ENCODE measurements at places on chromosomes 2 and 18.

DNA sequence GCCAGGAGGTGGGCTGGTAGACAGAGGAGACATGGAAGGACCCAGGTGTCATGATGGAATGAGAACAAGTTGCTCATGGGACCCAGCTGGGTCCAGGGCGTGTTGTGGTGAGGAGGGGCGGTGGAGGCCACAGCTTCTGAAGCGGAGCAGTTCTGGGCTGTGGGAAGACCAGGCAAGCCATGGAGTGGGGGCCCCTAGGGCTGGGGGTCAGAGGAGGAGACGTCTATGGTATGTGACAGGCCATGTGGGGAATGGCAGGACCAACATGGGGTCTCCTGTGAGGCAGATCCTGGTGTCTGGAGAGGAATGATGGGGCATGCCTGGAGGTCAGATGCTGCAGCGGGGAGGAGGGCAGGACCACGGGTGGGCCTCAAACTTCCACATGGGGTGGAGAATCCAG is 16.9 kb downstream of the MYO7B start:
- DNase-seq = no peak

- DNase-seq = no peak
Observed at GRCh38 chr2:179751163-179751809, 110.1 kb downstream of the ZNF385B start.

DNA sequence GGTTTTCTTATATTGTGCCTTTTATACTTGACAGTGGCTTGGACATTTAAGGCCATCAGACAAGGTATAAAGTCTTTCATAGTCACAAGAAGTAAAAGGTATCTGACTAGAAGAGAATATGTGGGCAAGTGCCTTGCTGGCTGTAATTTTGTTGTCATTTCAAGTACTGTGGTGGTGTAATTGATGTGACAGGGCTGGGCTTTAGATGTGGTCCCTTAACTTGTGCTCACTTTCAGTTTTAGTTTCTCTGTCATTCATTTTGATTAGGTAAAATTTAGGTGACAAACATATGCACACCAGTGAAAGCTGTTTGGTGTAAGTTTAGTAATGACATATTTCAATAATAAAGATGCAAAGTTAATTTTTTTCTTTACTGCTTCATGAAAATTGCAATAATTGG is 31.2 kb upstream of the TBR1 start:
- no peak for DNase-seq

DNA sequence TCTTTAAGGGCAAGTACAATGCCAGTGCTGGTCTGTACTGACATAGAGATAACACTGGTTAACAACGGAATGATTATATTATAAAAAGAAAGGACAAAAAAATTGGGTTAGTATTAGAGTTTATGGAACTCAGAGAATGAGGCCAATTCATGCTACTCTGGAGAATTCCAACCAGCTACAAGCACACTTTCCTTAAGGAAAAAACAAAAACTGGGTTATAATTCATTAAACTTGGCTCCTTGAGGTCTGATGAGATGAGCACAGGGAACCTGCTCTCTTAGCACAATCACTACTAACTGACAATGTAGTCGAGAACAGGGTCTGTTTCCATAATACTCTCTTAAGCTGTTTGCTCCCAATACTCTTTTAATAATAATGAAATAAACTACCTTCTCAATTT is 165.3 kb downstream of the NRXN1 start:
- DNase-seq = no peak

- DNase-seq = no peak
Observed at GRCh38 chr18:35114305-35114704, 73.1 kb downstream of the MAPRE2 start.

DNA sequence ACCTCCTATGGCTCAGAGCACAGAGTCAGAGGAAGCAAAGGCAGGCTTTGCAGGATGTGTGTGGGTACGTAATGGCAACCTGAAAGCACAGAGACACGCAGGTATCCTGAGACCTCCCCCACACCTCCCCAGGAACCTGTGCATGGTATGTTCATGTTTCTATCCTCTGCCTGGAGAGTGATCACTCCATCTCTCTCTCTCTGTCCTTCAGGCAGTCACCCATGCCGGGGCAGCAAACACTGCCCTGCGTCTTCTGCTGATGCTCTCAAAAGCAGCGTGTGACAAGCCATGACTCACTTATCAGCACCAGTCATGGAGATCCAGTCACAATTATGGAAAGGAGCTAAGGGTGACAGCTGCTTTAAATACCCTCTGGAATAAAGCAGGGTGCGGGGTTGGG is 52.7 kb downstream of the PDCL3 start:
- DNase-seq = no peak

DNA sequence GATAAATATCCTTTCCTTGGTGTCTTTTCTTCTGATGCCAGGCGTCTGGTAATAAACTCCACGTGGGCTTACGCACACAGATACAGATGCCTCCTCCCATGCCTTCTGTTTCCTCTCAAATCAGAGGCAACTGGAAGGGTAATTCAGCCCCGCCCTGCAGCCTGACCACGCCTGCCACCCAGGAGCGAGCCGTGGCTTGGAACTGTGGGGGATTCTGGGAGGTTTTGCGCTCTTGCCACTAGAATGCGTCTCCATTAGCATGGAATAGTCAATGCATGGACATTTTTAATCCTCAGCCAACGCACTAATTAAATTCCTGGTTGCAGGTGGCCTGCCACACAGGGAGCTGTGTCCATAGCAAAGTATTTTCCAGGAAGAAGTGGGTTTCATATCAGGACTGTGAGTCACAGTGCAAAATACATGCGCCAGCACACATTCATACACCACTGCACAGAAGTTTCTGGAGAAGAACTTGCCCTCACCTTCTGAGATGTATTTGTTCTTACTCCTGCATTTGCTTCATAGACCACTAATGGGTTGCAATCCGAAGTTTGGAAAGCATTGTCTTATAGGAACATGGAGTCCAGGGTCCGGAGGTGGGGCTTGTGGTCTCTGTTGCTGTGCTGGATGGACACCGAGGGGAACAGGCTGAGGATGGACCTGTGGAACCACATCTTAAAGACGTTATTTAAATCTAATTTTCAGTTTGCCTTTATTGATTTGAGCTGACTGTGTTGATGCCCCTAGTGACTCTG is 151.4 kb downstream of the LDLRAD4 start:
- DNase-seq = no peak

GRCh38 chr2:230934231-230935129 is 9.4 kb upstream of the GPR55 start:
- no peak for DNase-seq

DNA sequence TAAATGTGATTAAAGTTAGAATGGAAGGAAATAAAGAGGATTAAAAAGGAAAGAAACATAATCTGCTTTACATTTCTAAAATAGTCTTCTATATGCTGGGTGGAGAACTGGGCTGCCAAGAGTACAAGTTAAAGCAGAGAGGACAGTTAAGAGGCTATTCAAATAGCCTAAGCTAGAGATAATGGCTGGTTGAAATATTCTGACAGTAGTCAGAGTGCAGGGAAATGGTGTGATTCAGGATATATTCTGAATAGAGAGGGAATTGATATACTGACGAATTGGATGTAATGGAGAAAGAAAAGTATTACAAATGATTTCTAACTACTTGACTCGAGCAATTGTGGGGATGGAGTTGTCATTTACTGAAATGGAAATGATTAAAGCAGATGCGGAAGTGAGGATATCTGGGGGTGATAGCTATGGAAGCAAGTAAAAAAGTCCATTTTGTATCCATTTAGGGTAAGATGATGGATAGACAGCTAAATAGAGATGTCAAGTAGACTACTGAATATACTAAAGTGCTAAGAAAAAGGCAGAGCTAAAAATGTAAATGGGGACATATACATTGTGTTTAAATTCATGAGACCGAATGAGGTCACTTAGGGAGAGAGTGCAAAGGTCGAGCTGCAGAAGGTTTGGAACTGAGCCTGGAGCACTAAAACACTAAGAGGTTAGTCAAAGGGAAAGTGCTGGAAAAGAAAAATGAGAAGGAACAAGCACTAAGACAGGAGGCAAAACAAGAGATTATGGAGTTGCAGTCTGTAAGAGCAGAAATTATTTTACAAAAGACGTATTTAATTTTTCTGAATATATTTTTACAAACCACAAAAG is 696.8 kb downstream of the LRRTM4 start:
- no peak for DNase-seq

DNA sequence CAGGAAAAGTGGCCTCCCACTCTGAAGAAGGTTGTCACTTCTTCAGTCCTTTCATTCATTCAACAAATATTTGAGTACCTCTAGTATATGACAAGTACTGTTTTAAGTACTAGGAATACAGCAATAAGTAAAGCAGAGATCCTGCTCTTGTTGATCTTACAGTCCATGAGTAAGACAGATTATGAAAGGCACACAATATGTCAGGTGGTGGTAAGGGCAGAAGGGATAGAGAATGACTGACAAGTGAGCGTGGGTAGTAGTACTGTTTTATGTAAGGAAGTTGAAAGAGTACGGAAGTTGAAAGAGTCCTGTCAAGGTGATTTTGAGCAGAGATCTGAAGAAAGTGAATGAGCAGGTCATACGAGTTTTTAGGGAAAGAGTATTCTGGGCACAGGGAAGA is 111.3 kb downstream of the GALNT1 start:
- no peak for DNase-seq

GRCh38 chr2:85134255-85134895 is 1.2 kb downstream of the TCF7L1 start:
- DNase-seq = no peak

GRCh38 chr2:240689975-240690374 is 1.7 kb upstream of the AQP12A start:
- no peak for DNase-seq

DNA sequence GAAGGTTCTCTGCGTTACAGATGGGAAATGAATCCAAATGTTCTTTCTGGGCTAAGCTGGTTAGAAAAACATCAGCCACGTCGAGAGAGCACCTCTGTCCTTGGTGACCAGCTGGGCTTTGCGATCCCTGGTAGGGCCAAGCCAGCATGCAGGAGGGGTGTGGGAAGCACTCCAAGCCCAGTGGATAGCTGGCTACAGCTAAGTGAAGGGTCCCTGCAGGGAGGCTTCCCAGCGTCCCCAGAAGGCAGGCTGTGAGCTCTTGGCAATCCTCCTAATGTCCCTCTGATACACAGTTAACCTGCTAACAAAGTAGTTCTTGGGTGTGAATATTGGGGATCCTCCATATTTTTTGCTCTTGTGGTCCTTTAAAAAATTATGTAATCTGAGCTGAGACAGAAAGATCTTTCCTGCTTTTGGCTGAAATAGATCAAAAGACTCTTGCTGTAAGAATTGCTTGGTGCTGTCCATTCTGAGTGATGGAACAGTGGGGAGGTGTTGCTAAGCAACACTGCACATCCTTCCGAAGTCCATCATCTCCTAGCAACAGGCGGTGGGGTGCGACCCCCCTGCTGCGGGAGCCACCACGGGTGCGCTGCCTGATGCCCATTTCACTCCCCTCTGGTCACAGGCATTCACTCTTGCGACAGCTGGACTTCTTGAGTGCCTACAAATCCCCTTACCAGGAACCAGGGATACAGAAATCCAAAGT is 88.5 kb upstream of the UXS1 start:
- DNase-seq = no peak

Measured in activated naive CD4-positive, alpha-beta T cell treated with Interleukin-2 at 50 U/mL for 16 hours (primary cell).